ENCODE measurements at places on chromosomes 5 and 9.
A peak's percentile ranks its signal among the peaks of the same experiment; 100 is the strongest.

DNA sequence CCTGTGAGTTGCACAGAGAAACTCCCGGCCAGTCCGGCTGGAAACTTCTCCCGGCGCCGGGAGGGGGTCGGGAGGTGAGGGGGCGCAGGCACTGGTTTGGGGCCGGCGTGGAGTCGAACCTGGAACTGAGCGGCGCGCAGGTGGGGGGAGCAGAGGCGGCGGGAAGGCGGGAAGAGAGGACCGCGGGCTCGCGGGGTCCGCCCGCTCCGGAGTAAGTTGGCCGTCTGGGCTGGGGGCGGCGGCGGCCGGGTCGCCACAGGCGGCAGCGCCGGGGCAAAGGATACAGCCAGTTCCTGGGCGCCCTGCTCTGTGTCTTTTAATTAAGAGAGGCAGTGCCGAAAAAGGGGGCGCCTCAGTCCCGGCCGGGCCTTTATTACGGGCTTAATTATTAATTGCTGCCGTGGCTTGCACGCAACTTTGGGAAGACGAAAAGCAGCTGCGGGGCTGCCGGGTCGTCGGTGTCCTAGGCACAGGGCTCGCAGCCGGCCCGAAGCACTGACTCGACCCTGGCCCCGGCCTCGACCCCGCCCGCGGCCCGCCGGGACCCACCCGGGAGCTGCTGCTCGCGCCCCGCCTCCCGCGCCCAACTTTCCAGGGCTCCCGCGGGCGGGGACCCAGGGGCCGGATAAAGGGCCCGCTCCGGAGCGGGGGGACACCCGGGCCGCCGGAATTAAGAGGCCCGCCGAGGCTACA lies 1.1 kb downstream of the NTNG2 start:
- no peaks in the 10 kb centered on the region for H3K36me3 ChIP-seq
- H3K4me1 ChIP-seq = peaks cover 29% of the 10 kb centered on the region
- H3K4me3 ChIP-seq = peak overlapping the region; percentile 61

DNA sequence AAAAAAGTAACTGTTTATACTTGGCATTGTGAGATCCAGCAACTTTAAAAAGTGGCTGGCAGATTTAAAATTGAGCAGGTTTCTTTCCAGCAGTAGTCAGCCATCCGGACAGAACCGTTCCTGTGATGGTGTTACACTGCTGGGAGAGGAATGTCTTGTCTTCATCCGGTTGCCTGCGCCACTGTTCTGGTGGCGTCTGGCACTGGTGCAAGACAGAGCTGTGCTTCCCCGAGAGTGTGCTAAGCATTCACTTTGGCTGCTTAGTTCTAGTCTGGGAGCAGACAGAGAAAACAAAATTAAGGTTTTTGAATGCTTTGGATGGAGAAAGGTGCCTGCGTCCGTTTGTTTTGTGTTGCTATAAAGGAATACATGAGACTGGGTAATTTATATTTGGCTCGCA lies 35.5 kb upstream of the CREBRF start:
- H3K27me3 ChIP-seq = no peaks in the 10 kb centered on the region
- H3K4me3 ChIP-seq = no peak overlapping the region
- peak overlapping the region; percentile 23 for H3K27ac ChIP-seq
- DNase-seq = no peak
- H3K4me1 ChIP-seq = peaks cover 30% of the 10 kb centered on the region
- H3K36me3 ChIP-seq = no peaks in the 10 kb centered on the region

- DNase-seq = no peak
- H3K27me3 ChIP-seq = no peaks in the 10 kb centered on the region
- H3K36me3 ChIP-seq = no peaks in the 10 kb centered on the region
- H3K4me3 ChIP-seq = no peak overlapping the region
Measured at GRCh38 chr9:113158446-113158845, 7.6 kb downstream of the SLC31A2 start.

DNA sequence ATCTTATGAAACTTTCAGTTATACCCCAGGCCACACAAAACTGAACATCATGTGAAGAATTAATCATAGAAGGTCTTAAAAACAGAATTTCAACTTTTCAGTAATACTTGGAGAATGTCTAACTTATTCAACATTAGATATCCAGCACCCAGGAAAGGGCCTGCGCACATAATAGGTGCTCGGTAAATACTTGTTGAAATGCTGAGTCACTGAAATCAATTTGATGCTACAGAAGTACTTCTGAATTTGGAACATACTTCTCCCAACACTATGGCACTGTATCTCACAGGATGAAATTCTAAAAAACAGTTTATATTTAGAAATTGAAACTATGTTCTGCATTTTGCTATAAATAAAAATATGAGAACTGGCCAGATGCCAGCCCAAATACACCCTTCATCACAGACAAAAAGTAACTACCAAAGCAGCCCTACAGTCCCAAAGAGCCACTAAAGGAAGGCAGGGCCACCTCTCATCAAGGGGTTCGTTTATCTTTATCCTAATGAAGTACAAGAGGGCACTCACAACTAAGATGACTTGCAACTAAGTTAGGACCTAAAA lies 26.5 kb downstream of the MRPS27 start:
- no peak overlapping the region for H3K27ac ChIP-seq
- H3K4me3 ChIP-seq = no peak overlapping the region
- peaks cover 10% of the 10 kb centered on the region for H3K4me1 ChIP-seq
- H3K36me3 ChIP-seq = no peaks in the 10 kb centered on the region

- H3K36me3 ChIP-seq = no peaks in the 10 kb centered on the region
- H3K4me3 ChIP-seq = no peak overlapping the region
- DNase-seq = no peak
- no peaks in the 10 kb centered on the region for H3K27me3 ChIP-seq
- H3K27ac ChIP-seq = no peak overlapping the region
- H3K4me1 ChIP-seq = peaks cover 10% of the 10 kb centered on the region
Measured at GRCh38 chr5:38695021-38695958, 138.8 kb upstream of the LIFR start.

DNA sequence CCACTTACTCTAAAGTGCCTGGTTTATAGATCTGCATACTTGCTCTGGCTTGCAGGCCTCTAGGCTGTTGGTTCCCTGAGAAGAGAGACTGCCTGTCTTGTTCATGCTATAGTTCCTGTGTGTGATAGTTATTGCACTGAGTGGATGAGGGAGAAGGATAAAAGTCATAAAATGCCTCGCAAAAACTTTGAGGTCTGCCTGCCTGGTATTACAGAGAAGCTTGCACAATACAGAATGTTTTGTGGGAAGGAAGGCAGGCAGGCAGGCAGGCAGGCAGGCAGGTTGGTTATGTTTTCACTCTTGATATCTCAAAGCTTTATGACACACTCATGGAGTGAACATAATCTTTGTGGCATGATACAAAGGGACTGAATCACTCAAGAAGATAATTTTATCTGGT lies 287.1 kb downstream of the SLIT3 start:
- no peaks in the 10 kb centered on the region for H3K27me3 ChIP-seq
- H3K36me3 ChIP-seq = no peaks in the 10 kb centered on the region
- no peak overlapping the region for H3K27ac ChIP-seq
- no peak overlapping the region for H3K4me3 ChIP-seq

- no peak overlapping the region for H3K27ac ChIP-seq
- DNase-seq = no peak
- peaks cover 59% of the 10 kb centered on the region for H3K27me3 ChIP-seq
- peaks cover 3% of the 10 kb centered on the region for H3K4me1 ChIP-seq
- no peaks in the 10 kb centered on the region for H3K36me3 ChIP-seq
Measured at GRCh38 chr5:1874348-1874747, 8.4 kb downstream of the IRX4 start.

DNA sequence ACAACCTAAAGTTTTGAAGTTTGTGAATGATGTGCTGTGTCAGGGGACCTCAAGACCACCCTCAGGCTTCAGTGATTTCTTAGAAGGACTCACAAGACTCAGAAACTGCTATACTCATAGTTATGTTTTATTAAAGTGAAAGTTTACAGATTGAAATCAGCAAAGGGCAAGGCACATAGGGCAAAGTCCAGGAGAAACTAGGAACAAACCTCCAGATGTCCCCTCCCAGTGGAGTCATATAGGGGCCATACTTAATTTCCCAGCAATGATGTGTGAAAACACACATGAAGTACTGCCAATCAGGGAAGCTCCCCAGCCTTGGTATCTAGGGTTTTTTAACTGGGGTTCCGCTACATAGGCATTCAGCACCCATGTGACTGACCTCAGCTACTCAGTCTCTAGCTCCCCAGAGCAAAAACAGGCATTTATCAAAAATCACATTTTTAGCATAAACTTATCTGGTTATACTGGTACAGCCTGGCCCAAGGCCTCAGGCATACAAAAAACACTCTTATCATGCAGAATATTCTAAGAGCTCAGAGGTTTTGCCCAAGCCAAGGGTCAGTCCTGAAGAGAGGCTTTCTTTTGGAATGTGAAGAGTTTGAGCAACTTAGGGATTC lies 74.7 kb upstream of the ANKRD55 start:
- no peak for DNase-seq
- H3K27ac ChIP-seq = no peak overlapping the region
- H3K4me3 ChIP-seq = no peak overlapping the region
- H3K4me1 ChIP-seq = no peaks in the 10 kb centered on the region

DNA sequence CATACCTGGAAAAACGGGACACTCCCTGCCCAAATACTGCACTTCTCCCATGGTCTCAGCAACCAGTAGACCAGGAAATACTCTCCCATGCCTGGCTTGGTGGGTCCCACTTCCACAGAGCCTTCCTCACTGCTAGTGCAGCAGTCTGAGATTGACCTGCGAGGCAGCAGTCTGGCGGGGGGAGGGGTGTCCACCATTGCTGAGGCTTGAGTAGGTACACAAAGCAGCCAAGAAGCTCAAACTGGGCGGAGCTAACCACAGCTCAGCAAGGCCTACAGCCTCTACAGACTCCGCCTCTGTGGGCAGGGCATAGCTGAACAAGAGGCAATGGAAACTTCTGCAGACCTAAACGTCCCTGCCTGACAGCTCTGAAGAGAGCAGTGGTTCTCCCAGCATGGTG lies 191.5 kb upstream of the FTMT start:
- H3K4me3 ChIP-seq = no peak overlapping the region
- H3K4me1 ChIP-seq = no peaks in the 10 kb centered on the region
- H3K36me3 ChIP-seq = no peaks in the 10 kb centered on the region
- no peak for DNase-seq
- H3K27ac ChIP-seq = no peak overlapping the region

DNA sequence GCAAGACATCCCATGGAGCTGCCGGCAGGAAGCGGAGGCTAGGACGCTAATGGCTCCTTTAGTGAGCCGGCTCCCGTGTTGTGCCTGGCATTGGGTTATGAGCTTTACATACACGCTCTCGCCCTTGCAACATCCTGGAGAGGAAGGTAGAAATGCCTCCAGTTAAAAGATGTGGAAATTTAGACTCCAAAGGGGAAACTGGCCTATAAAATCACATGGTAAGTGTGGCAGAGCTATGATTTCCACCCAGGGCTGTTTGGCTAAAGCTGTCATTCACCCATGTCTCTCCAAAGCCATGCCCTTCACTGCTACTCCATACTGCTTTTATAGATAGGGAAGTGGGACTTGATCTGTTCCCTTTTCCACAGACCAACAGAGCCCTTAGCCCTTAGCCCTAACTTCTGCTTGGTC lies 5.2 kb downstream of the GM2A start:
- no peak overlapping the region for H3K4me3 ChIP-seq
- H3K27ac ChIP-seq = no peak overlapping the region
- no peaks in the 10 kb centered on the region for H3K27me3 ChIP-seq
- H3K4me1 ChIP-seq = peaks cover 20% of the 10 kb centered on the region
- no peak for DNase-seq

Measured in gastrocnemius medialis (tissue), 4 donors.